HCT116 (cell line): ENCODE measurements at places on chromosomes 13 and 19.

GRCh38 chr19:18253716-18254115, 20.5 kb downstream of the IQCN start:
- no peak for DNase-seq

DNA sequence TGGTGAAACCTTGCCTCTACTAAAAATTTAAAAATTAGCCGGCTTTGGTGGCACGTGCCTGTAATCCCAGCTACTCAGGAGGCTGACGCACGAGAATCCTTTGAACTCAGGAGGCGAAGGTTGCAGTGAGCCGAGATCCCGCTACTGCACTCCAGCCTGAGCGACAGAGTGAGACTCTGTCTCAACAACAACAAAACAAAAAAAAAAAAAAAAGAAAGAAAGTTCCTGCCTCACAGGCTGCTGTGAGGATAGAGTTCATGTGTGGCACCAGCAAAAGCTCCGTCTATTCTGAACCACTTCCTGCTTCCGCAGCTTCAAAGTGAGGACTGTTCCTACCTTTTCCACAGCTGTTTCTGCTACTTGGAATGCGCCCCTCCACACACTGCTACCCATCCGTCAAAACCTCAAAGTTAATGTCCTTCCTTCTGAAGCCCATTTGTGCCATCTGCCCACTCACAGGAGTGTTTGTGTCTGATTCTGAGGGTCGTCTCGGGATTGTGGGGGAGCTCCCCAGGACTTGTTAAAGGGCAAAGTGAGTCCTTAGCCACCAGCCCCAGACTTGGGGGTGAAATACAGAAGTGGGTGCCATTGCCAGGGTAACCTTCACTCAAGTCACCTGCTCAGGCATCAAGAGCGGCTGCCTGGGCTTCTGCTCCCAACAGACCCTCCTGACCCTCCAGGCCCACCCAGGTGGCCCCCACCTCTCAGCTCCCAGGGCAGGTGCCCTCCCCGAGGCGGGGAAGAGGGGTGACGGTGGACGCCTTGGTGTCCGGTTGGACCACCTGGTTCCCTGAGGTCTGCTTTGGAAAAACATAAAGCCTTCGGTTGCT, 2.9 kb downstream of the MFSD12 start:
- no peak for DNase-seq

DNA sequence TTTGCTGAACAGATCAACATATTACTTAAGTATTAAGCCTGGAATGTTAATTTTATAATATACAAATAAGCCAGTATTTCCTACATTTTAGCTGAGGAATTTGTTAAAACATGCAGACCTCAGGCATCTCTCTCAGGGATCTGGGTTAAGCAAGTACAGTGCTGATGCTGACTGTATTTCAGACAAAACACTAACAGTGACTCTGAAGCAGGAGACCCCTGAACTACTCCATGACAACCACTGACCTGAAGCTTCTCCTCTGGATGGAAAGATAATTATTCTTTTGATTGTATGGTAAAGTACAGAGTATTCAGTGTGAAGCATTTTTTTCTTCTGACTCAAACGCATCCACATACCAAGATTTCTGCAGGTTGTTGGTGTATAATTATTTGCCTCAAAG, 680.8 kb downstream of the LIG4 start:
- no peak for DNase-seq

- no peak for DNase-seq
Measured at GRCh38 chr19:17183858-17184321, 31.3 kb upstream of the USE1 start.

DNA sequence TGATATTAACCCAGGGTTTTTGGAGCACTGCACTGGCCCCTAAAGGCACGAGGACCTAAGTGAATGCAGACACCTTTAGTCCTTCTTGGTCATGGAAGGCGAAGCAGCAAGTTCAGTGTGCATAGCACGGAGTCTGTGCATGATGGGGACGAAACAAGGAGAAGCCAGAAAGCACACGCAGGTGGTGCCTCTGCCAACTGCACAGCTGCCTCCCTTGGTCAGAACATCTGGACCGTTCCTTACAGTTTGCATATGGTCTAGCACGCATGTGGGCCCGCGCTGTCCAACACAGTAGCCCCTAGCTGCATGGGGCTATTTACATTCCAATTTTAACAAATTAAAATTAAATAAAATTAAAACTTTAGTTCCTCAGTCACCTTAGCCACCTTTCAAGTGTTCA, 44.0 kb downstream of the FLT3 start:
- DNase-seq = no peak

GRCh38 chr19:38801359-38802095, 11.2 kb downstream of the LGALS4 start:
- DNase-seq = no peak

- no peak for DNase-seq
Measured at GRCh38 chr19:3123088-3123721, 12.6 kb upstream of the GNA15 start.
